AG09319 (cell line): ENCODE measurements at places on chromosomes 13 and 19.

GRCh38 chr19:44705502-44706010, 6.6 kb downstream of the CEACAM16 start:
- no peak for DNase-seq

GRCh38 chr19:3061182-3062161, 823 bp downstream of the TLE5 start:
- no peak for DNase-seq

- DNase-seq, result no peak
These were observed 9.5 kb upstream of the TIMM13 start for GRCh38 chr19:2436926-2437325.

GRCh38 chr13:97953376-97953970, at the start of gene IPO5:
IPO5 (plus strand) TSS chr13:97953675; CDS start chr13:97976697, 23,022 bp downstream.
- no peak for DNase-seq

GRCh38 chr13:100338275-100338674, 249.4 kb downstream of the PCCA start:
- DNase-seq, result no peak

GRCh38 chr13:68713394-68713793, 1394.2 kb upstream of the ATXN8OS start:
- DNase-seq, result no peak
